Stomach (tissue), 19 donors: ENCODE measurements at places on chromosomes 2 and 18.

DNA sequence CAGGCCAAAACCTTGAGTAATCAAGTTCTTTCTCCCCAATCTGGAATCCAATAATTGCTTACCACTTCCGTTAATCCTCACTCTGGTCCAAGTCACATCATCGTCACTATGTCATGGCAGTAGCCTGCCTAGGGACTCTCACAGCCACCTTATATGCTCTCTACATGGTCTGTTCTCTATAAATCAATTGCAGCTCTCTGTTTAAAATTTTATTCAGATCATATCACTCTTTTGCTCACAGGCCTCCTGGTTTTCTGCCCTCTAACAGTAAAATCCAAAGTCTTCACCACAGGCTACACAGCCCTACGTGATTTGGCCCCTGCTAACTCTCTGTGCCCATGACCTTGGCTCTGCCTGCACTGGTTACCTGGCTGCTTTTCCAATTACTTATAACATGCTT is 188.7 kb downstream of the STK39 start:
- no peak for DNase-seq

DNA sequence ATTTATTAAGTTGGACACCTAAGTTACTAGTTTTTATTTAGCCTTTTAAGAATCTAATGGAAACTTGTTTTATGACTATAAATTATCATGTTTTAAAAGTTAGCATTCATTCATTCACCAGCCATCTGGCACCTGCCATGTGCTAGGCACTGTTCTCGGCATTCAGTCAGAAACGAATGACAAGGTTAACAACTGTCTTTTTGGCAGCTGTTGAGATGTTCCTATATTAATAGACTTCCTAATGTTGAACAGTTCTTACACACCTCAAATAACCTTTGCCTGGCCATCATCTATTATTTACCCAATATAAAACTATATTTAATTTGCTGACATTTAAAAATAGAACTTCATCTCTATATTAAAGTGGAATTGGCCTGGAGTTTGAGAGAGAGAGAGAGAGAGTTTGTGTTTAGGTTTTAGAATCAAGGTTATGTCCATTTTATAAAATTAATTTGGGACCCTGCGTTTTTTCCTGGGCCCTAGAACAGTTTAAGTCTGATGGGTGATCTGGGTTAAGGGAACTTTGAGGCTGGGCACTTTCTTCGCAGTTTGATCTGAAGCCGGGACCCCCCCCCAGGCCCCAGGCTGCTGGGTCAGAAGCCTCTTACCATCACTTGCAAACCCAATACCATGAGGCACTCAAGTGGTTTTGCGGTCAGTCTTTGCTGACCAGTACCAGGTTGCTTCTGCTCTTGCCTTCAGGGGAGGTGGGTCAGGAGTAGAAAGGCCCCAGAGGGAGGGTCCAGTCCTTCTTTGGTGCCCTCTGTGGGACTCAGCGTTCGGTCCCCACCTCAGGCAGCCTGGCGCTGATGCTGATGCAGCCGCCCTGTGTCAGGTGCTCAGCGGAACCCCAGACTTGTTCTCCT is 48.3 kb upstream of the ASB1 start:
- no peak for DNase-seq

GRCh38 chr18:75896865-75897264 is 469.4 kb upstream of the SMIM21 start:
- DNase-seq: peak; percentile 59

- peak; percentile 20 for DNase-seq
These were observed 1.7 kb downstream of the CYBRD1 start for GRCh38 chr2:171524018-171524401.

DNA sequence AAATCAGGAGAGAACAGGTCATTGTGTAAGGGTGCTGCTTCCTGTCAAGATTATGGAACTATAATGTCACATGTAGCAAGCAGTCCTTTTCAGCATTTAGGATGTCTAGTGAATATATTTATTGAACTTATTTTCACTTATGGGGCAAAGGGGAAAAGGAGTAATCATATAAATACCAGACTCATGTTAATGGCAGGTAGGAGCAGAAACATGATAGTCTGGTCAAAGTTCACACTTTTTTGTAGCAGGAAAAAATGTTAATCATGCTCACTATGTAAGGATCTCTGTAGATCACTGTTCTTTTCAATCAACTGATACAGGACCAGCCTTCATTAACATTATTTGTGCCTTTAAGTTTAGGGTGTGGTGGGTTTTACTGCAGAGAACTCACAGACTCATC is 219.0 kb downstream of the STK39 start:
- DNase-seq: no peak
